ENCODE measurements at places on chromosomes 1 and 21.

GRCh38 chr1:74222701-74223100 is 12.5 kb upstream of the TNNI3K start:
- peak; percentile 47 for DNase-seq

DNA sequence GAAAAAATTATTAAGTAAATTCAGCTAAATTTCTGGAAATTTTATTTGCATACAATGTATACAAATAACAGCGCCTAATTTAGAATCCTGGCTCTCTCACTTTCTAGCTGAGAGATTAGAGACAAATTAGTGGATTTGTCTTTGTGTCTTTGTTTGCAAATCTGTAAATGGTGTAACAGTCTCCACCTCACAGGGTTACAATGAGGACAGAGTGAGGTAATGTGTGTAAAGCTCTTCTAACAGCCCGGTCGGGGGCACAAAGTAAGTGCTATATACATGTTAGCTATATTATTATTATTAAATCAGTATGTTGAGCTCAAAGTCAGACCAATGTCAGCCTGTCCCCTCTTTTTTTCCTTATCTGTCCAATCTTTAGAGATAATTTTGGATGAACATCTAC is 5.0 kb upstream of the ADAMTSL4 start:
- no peak for DNase-seq

GRCh38 chr1:11967028-11967547 is 13.2 kb upstream of the MFN2 start:
- peak; percentile 21 for DNase-seq

GRCh38 chr1:39230261-39231190 is 26.0 kb downstream of the MACF1 start:
- DNase-seq, result peak; percentile 79

DNA sequence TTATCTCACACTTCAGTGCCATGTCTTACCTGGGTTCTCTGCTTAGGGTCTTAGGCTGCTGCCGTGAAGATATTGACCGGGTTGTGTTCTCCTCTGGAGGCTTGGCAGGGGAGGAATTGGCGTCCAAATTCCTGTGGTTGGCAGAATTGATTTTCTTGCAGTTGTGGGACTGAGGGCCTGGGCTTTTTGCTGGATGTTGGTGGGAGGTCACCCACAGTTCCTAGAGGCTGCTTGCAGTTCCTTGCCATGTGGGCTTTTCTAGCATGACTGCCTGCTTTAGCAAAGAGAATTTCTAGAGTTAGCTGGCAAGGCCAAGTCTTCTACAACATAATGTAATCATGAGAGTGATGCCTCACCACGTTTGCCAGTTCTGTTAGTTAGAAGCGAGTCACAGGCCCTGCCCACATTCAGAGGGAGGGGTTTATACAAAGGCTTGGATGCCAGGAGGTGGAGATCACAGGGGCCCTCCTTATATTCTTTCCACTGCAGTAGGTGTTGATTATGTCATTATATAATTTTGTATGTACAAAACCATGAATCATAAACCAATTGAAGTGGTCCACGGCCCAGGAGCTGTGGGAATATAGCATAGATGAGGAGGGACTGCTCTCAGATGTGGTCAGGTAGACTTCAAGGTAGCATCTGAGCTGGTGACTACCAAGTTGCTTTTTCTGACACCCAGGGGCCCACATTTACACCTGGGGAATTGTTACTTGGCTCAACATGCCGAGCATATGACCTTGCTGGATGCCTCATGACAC is 6.6 kb downstream of the UBL4B start:
- peak; percentile 32 for DNase-seq

DNA sequence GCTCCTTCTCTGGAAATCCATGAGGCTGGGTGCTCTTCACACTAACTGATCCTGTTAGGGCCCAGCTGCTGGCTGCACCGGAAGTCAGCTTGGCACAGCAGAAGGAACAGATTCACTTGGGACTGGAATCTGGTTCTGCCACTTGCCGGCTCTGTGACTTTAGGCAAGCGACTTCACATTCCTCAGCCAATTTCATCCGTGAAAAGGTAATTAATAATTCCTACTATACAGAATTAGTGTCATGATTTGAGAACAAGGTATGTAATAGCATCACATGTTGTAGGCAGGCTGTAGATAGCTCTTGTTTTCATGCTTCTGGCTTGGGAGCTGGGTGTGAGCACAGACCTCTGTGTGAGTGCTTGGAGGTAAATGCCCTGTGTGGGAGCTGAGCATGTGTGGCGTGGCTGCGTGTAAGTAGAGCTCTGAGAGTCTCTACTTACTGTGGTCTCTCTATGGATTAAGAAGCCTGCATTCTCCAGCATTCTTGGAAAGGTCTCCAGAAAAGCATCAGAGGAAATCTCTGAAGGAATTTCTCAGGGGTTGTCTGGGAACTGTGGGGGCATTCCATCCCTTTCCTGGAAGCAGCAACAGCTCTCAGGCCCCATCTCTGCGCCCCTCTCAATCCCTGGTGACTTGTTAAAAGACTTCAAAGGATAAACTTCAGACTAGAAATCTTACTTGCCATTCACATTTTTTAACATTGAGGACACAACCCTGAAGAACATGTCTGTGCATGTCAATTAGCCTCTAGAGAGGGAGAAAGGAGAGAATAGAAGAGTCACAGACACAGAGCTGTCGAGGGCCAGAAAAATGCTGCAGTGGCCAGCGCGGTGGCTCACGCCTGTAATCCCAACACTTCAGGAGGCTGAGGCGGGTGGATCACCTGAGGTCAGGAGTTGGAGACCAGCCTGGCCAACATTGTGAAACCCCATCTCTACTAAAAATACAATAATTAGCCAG is 47.7 kb upstream of the PPM1J start:
- peak; percentile 10 for DNase-seq

DNA sequence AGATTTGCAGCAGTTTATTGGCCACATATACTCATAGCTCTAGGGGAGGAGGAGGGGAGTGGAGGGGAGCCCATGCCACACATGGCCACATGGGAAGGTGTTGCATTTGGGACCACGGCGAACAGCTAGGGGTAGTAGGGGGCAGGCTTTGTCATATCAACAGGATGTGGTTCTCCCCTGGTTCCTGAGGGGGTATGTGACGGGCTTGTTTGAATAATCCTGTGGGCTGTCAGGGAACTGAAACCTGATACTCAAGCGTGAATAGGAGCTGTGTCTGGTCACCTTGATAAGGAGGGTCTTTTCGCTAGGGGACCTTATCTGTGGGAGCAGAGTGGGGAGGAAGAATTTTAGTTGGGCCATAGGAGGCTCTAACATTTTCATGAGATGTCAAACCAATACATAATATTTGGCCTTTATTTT is 264.7 kb downstream of the CTH start:
- no peak for DNase-seq

GRCh38 chr1:175630076-175630475 is 113.3 kb downstream of the TNR start:
- DNase-seq, result no peak

DNA sequence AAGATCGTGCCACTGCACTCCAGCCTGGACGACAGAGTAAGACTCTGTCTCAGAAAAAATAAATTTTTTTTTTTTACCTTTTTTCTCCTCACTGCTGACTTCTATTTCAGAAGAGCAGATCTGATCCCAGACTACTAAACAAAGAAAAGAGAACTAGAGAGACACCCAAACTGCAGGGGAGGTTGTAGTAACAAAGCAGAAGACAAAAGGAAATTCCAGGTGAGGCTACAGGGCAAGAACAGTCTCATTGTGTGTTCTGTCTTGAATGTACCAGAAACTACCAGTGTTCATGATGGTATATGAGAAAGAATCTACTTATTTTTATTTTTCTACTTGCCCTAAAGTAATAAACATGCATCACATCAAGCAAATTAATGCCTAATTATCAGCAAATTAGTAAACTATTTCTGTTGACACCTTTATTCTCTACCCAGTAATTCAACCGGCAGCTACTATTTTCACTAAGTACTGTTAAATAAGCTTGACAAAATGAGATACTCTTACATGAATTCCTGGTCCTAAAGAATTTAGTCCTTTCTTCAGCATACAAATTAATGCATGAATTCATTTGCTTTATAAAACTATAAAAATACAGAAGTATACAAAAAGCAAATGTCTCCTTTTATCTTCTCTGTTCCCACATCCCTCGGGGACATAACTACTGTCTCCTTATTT is 40.6 kb downstream of the ARID4B start:
- no peak for DNase-seq

DNA sequence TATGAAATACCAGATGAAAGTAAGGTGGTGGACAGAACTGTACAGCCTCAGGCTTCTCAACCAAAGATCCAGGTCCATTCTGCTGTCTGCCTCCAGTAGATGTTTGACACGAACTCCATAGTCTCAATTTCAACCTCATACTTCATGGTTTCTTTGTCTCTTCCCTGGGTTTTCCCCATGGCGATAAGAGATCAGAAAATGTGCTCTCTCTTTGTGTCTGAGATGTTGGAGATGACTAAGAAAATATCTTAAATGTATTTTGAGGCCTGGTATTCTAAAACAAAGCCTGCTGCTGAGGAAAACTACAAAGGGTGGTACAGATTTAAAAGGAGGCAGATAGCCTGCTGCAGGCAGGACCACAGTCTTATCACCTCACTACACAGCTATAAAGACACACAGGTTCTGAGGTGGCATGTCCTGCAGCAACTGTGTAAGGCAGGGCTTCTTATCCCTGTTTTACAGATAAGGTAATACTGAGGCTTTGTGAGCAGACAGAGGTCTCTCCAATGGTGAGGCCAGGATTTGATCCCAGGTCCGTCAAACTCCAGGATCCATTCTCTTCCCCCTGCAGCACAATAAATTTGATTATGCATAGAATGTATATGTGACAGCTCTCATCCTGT is 40.0 kb upstream of the CACNA1E start:
- DNase-seq, result no peak

- no peak for DNase-seq
These were observed 71.0 kb downstream of the LEPR start for GRCh38 chr1:65491472-65491871.

GRCh38 chr21:28480470-28480869 is 512.2 kb downstream of the LTN1 start:
- peak; percentile 33 for DNase-seq

DNA sequence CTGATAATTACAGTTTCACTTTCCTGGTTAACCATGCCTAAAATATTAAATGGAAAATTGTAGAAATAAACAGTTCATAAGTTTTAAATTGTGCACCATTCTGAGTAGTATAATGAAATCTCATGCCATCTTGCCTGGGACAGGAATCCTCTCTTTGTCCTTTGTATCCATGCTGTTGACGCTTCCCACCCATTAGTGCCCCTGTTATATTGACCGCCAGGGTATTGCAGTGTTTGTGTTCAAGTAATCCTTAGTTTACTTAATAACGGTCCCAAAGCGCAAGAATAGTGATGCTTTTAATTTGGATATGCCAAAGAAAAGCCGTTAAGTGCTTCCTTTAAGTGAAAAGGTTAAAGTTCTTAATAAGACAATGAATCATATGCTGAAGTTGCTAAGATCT is 41.7 kb downstream of the RPRD2 start:
- DNase-seq, result no peak

- DNase-seq, result no peak
These were observed 1.2 kb upstream of the SELENON start for GRCh38 chr1:25798666-25799351.

DNA sequence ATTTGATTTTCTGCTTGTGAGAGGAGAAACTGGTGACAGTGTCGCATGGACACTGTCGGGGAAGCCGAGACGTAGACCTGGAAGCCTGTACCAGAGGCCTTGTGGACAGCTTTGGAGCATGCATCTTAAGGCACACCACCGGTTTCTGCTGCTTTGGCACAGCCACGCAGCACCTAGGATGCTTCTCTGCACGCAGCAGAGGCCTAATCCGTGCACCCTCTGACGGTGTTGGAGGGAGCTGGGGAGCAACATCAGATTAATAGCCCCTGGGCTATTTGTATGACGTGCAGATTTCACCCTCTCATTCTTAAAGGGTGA is 30.3 kb downstream of the TEX35 start:
- DNase-seq, result no peak

- peak; percentile 29 for DNase-seq
These were observed 58.8 kb upstream of the SPATA6 start for GRCh38 chr1:48530727-48531351.

DNA sequence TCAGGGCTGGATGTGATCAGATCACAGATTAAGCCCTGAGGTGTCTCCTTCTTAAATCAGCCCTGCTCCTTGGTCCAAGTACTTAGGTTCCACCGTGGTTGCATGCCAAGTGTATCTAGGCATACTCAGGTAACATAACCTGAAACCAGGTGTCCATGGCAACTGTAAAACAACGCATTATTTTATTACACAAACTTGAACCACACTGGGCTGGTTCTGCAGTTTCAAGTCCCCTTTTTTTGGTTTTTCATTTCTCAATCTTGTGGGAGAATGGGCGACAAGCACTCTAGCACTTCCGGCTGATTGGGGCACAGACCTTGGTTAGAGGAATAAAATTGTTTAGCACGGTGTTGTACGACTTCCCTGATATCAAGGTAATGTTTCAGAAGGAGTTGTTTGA is 65.2 kb downstream of the GBP6 start:
- no peak for DNase-seq

DNA sequence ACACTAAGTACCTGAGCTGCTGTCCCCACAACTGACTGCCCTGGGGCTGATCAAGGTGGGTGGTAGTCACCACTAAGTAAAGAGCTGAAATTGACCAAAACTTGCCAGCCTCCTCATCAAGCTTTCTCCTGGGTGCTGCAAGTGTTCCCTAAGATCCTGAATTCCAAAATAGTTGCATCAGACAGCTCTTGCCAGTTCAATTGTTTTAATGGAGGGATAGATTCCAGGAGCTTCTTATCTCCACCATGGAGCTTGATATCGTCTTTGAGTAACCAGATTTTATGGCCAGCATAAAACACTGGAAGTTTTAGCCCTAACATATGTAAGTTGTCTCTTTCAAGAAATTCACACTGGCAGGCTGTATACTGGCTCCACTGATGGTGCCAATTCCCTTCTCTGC is 90.3 kb downstream of the NID1 start:
- DNase-seq, result no peak

GRCh38 chr1:27574001-27574781 is 29.8 kb downstream of the AHDC1 start:
- peak; percentile 44 for DNase-seq

GRCh38 chr1:57277681-57278080 is 146.2 kb downstream of the DAB1 start:
- no peak for DNase-seq

GRCh38 chr21:36888466-36888865 is 78.0 kb downstream of the HLCS start:
- DNase-seq, result no peak

- no peak for DNase-seq
These were observed 15.9 kb downstream of the SYT2 start for GRCh38 chr1:202694314-202694713.

- peak; percentile 82 for DNase-seq
These were observed 56.6 kb upstream of the RPL11 start for GRCh38 chr1:23634840-23635651.

GRCh38 chr21:42764443-42764760 is 111.0 kb downstream of the PDE9A start:
- DNase-seq, result no peak

Measured in fibroblast of skin of back (primary cell).